T-cell (primary cell): ENCODE measurements at places on chromosomes 12 and 14.
A peak's percentile ranks its signal among the peaks of the same experiment; 100 is the strongest.

DNA sequence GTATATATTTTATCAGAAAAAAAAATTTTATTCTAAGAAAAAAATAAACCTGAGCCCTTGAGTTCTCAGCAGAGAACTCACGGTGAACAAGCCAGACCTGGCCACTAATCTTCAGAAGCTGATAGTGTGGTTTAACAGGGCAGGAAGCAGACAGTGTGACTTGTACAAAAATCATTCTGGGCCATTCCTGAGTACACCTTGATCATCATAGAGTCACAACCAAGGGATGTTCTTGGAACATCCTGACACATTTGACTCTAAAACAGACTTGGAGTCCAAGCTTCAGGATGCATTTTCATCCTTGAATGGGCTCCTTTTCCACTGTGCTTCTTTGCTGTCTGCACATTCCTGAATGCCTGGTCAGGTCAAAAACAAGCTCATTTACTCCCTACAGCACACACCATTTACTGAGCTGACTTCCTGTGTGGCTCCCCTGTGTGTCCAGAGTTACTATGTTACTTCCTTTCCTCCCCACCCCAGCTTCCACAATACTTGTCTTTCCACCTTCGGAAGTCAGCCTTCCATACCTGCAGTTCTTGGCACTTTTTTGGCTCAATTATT is 112.0 kb downstream of the ANO6 start:
- H3K4me3 ChIP-seq, result no peak overlapping the region
- H3K27ac ChIP-seq, result no peak overlapping the region
- DNase-seq, result no peak
- no peaks in the 10 kb centered on the region for H3K4me1 ChIP-seq
- peaks cover 14% of the 10 kb centered on the region for H3K36me3 ChIP-seq

DNA sequence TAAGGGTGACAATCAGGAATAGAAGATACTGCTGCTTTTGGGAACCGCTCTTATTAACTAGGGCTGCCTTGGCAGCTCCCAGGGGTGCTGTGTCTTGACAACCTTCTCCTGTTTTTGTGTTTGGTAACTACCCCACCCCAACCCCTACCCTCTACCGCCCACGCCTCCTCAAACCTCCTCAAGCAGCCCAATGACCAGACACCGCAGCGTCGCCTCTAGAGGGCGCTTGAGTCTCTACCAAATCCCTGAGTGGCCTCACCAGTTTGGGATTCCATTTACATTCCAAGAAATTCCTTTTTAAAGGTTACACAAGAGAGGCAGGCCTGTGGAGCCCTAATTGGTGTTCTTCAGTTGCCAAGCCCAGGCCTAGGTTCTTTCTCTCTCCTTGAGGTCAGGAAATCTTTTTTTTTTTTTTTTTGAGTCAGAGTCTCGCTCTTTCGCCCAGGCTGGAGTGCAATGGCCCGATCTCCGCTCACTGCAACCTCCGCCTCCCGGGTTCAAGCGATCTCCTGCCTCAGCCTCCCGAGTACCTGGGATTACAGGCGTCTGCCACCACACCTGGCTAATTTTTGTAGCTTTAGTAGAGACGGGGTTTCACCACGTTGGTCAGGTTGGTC is 72.4 kb upstream of the USP44 start:
- peaks cover 10% of the 10 kb centered on the region for H3K27me3 ChIP-seq
- no peak overlapping the region for H3K27ac ChIP-seq
- H3K4me1 ChIP-seq, result peaks cover 2% of the 10 kb centered on the region
- peak; percentile 3 for DNase-seq

- no peak overlapping the region for H3K4me3 ChIP-seq
- no peaks in the 10 kb centered on the region for H3K36me3 ChIP-seq
- H3K27me3 ChIP-seq, result peaks cover 21% of the 10 kb centered on the region
- no peak for DNase-seq
Measured at GRCh38 chr12:127145241-127145928, 1121.6 kb upstream of the TMEM132C start.

DNA sequence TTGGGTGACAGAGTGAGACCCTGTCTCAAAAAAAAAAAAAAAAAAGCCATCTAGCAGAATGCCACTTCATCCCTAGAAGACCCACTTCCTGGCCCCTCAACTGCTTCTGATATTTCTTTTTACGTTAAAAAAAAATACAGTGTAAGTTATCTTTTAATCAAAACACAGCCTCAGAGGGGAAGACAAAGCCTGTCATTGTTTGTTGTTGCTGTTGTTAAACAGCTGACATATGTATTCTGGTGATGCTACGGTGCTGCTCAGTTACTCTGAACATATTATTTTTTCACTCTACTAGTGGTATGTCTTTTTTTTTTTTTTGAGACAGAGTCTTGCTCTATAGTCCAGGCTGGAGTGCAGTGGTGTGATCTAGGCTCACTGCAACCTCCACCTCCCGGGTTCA is 75.4 kb downstream of the PAPLN start:
- H3K27me3 ChIP-seq, result no peaks in the 10 kb centered on the region
- no peaks in the 10 kb centered on the region for H3K4me1 ChIP-seq
- DNase-seq, result no peak
- peaks cover 3% of the 10 kb centered on the region for H3K36me3 ChIP-seq

GRCh38 chr12:57372233-57372632 is 58.6 kb downstream of the R3HDM2 start:
- H3K4me1 ChIP-seq, result no peaks in the 10 kb centered on the region
- no peaks in the 10 kb centered on the region for H3K27me3 ChIP-seq
- no peak overlapping the region for H3K27ac ChIP-seq
- DNase-seq, result no peak
